ENCODE measurements at places on chromosomes 4 and X.

- no peak for DNase-seq
Observed at GRCh38 chr4:37946503-37947179, 13.6 kb upstream of the PTTG2 start.

- DNase-seq: no peak
Observed at GRCh38 chr4:119179011-119179410, 33.5 kb upstream of the USP53 start.

DNA sequence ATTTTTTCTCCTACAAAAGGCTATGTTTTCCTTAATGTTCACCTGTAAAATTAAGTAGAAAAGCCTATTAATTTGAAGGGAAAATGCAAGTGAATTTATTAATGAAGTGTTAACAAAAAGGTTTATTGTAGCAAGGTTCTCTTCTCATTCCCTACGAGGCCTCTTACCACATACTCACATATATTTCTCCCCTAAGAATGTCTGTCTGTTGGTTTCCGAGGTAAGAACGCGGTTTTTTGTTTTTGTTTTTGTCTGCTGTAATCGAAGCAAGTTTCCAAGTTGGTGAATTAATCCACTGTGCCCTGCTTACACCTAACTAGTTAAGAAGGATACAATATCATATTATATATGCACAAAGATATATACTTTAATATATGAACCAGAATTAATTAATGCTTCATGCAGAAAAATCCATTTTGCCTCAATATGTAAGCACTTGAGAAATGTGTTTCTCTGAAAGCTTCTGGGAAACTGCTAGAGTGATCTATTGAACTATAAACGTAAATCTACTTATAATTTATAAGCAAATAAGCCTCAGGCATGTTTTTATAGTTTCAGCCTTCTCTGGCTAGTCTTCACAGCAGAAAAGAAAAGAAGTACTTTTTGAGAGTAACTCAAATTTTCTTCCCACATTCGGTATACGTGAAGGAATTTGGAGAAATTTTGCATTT, 120.8 kb downstream of the EGF start:
- no peak for DNase-seq

- peak; percentile 3 for DNase-seq
Observed at GRCh38 chrX:153927672-153927921, 1.5 kb upstream of the ARHGAP4 start.

DNA sequence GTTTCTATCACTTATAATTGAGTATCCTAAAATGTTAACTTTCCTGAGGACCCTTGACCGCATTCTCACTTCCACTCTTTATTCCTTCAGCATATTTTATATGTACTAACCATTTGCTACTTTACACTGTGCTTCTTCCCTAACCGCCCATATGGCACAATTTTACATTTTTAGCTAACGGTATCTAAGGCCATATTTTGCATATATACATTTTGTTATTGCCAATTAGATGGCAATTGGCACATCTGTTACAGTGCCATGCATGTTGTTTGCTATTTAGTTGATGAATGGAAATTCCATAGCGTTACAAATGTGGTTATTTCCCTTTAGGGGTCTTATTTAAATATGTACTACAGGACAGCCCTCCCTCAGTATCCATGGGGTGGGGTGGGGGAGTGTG, 20.0 kb upstream of the OTUD4 start:
- DNase-seq: no peak

DNA sequence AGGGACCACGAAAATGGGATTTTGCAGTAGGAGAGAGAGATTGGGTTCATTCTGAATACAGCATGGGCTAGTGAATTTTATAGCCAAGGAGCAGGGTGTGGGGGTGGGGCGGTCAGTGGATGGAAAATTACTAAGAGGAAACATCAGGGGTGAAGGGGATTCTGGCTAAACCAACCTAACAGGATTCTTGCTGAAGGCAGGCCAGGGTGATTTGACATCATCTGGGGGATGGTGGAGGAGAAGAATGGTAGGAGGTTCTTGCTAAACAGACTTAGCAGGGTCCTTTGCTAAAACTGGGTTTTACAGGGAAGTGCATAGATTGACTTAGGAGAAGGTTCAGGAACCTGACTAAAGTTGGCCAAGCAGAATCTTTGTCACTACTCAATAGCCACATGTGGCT, 91.9 kb downstream of the DNAAF6 start:
- DNase-seq: no peak

DNA sequence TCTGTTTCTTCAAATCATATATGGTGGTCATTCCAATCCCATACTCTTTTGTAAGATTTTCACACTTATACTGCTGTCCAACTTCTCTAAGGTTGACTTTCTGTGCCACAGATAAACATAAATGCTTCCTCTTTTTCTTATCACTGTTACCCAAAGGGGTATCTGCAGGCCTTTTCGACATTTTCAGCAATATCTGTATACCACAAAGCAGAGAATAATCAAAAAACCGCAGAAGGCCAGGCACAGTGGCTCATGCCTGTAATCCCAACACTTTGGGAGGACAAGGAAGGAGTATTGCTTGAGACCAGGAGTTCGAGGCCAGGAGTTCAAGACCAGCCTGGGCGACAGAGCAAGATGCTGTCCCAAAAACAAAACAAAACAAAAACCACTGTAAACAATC, 3.1 kb upstream of the RFC1 start:
- no peak for DNase-seq

DNA sequence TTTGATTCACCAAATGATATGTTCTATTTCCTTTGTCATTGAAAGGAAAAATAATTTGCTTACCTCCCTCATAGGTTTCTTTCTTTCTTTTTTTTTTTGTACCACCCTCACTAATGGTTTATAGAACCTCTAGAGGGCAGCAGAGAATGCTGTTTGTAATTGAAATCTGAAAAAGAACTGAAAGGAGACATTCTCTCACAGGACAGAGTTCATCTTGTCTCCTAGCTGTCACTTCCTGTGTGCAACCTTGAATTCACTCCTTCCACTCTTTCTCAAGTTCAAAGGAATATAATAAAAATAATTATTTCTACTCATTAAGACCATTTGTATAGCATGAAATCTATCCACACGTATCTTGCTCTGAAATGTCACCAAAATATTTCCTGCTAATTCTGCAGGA, 51.0 kb downstream of the GUCY1B1 start:
- peak; percentile 85 for DNase-seq

DNA sequence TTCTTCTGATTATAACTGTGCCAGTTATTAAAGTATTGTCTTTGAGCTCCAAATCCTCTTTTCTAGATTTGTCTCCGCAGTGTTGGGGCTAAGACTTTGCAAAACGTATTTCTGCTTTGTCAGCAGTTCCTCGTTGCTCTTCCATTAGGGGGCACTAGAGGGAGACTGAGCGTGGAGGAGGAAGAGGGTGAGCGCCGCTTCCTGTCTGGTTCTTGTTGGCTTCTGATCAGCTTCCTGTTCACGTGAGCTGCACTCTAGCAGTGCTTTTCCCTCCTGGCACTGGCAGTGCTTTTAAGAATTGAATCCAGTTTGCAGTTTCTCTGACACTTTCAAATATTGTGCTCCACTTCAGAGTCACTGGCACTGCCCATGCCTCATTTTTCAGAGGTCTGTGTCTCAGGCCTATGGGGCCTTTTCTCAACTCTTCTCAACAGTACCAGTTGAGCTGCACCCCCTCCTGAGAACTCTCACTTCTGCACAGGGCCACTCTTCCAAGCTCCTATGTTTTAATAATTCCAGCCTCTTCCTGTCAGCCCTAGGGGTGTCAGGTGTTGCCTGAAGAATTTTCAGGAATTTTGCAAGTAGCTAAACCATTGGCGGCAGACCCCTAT, 54.4 kb upstream of the LCORL start:
- peak; percentile 16 for DNase-seq

DNA sequence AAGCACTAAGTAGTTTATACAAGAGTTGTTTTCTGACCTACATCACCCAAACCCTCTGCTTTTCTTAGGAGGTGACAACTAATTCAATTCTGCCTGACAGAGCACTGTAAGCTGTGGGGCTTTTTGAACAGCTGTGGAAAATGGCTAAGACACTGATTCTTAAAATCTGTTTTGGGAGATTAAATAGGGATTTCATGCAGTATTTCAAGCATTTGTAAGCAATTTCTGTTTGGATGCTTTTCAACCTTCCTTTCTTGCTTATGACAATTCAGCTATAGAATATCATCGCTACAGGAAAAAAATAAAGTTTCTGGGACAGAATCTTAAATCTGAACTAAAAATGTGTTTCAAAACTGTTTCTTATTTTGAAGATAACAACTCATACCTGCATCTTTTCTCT, 459.5 kb downstream of the RAPGEF2 start:
- no peak for DNase-seq

DNA sequence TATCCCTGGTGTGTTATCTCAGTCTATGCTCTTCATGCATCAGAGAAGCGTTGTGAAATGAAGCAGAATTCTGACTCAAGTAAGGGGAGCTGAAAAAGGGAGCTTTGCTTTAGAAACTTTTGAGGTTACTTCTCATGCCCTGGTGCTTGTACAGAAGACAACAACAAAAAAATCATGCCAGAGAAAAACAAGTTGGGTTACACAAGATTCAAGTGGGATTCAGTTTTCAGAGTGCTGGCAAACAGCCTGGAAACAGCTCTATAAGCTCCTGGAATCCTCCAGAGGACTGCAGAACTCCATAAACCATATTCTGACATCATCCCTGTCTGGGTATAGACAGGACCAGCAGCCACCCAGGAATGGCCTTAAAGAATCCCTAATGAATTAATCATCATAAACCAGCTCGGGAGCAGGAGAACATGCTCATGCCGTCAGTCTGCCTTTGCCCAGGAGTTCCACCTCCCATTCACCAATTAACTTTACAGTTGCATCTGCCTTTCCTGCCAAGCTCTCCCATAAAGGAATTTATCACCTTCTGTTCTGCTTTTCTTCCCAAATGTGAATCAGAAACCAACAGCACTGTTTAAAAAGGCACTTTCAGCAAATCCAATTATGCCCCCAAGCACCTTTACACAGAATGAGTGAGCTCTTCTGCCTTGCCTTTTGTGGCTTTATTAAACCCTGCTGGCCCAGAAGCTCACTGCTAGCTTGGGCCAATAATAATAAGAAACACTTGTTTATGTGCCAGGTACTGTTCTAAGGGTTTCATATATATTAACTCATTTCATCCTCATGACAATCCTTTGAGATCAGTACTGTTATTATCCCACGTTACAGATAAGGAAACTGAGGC, 54.5 kb upstream of the FBXW7 start:
- no peak for DNase-seq

- DNase-seq: no peak
Observed at GRCh38 chr4:84420608-84421007, 78.5 kb downstream of the NKX6-1 start.

DNA sequence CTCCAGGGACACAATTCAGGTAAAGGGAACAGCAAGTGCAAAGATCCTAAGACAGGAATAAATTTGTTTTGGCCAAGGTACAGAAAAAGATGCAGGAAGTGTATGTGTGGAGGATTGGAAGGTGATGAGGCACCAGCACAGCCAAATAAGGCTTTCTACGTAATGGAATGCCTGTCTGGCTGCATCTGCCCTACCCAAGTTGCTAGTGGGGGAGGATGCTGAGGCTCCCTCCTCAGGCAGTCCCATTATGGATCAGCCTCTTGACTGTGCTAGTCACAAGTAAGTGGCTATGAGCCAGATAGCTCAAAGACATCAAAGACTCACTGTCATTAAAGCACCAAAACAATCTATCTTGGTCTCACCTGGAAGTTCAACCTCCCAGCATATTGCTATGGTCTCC, 300.9 kb upstream of the FAT4 start:
- no peak for DNase-seq

- DNase-seq: no peak
Observed at GRCh38 chrX:2823795-2824386, 4.8 kb upstream of the GYG2 start.

GRCh38 chrX:46180258-46180687, 364.9 kb downstream of the ZNF674 start:
- no peak for DNase-seq

- DNase-seq: no peak
Observed at GRCh38 chrX:124228849-124229248, 103.6 kb upstream of the TEX13D start.

- no peak for DNase-seq
Observed at GRCh38 chr4:68654946-68655721, 15.3 kb downstream of the UGT2B15 start.

GRCh38 chrX:131595120-131595519, 51.2 kb downstream of the OR13H1 start:
- no peak for DNase-seq

DNA sequence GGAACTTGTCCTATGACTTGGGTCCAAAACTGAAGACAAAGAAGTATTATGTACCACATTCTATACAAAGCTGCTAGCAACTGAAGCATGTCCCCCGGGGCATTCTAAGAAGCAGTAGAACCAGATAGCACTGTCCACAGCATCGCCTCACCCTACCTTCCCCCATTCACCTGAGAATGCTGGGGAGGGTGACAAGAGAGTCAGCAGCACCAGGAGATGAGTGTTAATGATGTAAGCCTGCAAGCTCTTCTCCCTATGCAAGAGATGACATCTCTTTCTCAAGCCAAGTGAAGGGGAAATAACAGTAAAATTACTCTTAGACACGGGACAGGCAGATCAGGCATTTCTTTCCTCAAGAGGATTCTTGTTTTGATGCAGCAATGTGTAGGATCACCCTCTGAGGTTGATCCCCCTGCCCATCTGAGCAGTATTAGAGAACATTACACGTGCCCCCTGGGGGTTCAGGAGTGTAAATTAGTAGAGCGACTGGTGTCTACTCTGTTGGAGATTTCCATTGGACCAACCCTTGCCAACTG, 13.9 kb upstream of the TLR1 start:
- no peak for DNase-seq

GRCh38 chr4:3780347-3781171, 14.4 kb downstream of the ADRA2C start:
- no peak for DNase-seq

- DNase-seq: no peak
Observed at GRCh38 chrX:135425026-135425965, 3.6 kb downstream of the SMIM10L2A start.

- no peak for DNase-seq
Observed at GRCh38 chr4:100819505-100819904, 301.7 kb upstream of the EMCN start.

GRCh38 chrX:140433582-140433981, 71.3 kb downstream of the SOX3 start:
- no peak for DNase-seq

DNA sequence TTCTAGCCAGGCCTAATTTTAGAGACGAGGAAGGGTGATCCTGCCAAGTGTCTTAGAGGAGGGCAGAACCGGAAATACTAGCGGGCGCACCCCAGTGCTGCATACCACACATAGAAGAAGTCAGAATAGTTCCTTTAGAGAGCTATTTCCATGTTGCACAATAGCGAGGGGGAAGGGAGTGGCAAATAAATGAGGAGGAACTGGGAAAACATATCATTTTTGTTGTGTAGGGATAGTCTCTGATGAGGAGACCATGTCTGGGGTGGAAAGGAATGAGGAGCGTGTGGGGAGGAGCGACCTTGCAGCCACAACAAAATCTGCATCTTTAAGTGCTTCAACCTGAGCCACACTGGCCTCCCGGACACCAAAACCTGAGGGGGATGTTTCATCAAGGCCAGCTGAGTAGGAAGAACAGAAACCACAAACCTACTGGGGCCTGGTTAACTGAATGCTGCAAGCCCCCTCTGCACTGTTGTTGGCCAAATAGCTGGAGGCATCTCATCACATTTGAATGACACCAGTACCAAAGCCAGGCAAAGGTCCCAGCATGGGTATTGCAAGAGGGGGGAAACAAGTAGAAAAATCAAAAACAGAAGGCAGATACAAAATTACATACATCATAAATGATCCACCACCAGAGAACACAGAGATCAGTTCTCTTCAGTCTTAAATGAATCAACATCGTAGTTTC, 26.7 kb upstream of the C1QTNF7 start:
- DNase-seq: no peak

- DNase-seq: no peak
Observed at GRCh38 chr4:35175894-35176293, 1068.4 kb downstream of the ARAP2 start.

All from ACHN (cell line).